Tibial nerve (tissue), 4 donors: ENCODE measurements at places on chromosomes 3 and 15. TPM values are rescaled to one million over a fixed set of nuclear protein-coding genes. Genes with fewer than 3 reads are reported as not detected.
A peak's percentile ranks its signal among the peaks of the same experiment; 100 is the strongest.

Gene LTK
- total RNA-seq = not detected

- DNase-seq = no peak
These were observed 531 bp upstream of the MAP1A start for GRCh38 chr15:43516801-43517353.

DNA sequence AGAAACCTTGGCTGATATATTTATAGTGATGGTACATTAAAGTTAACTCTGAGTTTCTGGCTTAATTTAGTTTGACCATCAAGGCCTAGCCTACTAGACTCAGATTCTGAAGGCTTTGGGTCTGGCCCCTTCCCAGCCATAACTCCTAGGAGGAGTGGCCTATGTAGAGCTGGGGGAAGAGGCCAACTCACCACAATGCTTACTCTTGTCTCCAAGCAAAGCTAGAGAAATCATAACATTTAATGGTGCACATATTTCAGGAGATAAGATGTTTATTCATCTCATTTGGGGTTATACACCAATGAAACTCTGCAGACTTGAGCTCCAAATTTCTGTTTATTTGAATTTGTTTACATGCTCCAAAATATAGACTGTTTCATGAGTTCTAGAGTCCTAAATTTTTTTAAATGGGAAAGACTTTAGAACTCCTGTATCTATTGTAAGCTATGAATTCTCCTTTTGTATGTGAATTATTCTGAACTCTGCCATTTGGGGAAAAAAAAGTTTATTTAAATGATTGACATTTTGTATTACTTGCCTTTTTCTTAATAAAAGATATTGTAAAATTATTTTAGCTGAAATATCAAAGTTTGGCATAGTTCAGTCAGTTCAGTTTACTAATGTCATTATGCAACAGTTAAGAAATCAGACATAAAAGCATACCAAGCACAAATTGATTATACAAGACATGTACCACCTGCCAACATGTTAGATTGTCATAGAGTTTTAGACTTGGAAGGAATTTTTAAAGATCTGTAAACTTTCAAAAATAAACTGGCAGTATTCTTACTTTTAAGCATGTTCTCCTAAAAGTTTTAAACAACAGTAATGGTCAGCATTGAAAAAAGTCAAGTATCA is 143.4 kb upstream of the NR2E3 start:
- no peak for DNase-seq

DNA sequence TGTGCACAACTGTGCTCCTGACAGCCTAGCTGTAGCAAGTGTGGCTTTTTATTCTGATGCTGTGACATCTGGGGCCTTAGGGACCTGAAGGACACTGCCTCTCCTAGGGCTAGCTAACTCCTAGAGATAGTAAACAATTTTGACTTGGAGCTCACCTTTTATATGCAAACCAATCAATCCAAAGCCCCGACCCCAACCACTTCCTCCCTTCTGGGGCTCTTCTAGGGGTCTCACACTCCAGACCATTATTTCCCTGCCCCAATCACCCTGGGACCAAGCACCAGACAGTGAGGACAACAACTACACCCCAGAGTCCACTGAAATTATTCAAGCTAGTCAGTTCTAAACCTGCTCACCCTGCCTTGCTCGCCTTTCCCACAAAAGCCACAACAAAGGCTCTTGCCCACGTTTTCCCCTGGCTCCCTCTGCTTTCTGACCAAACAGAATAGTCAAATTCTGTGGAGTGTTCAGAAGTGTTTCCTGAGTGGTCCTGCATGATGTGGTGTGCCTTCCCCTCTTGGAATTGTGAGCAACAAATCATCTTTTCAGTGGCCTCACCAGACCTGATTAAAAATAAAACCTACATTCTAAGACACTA is 84.2 kb upstream of the WNT5A start:
- no peak for DNase-seq

DNA sequence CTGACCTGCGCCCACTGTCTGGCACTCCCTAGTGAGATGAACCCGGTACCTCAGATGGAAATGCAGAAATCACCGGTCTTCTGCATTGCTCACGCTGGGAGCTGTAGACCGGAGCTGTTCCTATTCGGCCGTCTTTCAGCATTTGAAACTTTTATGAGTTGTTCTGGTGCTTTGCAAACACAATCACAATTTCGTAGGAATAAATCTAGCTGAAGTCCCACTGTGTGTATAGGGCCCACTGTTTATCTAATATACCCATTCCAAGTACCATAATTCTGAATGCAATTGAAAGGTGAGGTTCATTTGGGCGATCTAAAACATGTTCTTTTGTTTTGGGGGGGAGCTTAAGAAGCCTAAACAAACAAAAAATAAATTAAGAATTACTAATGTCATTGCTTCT is 572.1 kb downstream of the FGF12 start:
- no peak for DNase-seq

DNA sequence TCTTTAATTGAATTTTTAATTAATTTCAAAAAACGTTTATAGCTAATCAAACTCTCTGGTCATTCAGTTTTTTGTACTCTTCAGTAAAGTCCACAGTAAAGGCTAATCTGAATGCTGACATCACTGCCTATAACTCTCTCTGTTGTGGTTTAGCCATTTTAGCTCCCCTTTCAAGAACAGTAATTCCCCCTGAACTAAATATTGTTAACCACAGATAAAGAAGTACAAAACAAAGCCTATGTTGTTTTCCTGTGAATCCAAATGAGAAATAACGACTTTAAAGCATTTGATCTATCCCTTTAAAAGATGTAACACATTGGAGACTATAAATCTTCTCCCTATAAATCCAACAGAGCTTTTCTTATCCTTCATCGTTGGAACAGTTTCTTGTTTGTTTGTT is 94.2 kb downstream of the ZBTB20 start:
- DNase-seq = no peak

- no peak for DNase-seq
These were observed 6.8 kb downstream of the ABHD2 start for GRCh38 chr15:89095073-89095472.

Gene FBXO40
- total RNA-seq = not detected

- no peak for DNase-seq
These were observed 17.8 kb downstream of the CDV3 start for GRCh38 chr3:133591271-133591742.

GRCh38 chr15:93467337-93467736 is 378.3 kb upstream of the RGMA start:
- DNase-seq = peak; percentile 41

DNA sequence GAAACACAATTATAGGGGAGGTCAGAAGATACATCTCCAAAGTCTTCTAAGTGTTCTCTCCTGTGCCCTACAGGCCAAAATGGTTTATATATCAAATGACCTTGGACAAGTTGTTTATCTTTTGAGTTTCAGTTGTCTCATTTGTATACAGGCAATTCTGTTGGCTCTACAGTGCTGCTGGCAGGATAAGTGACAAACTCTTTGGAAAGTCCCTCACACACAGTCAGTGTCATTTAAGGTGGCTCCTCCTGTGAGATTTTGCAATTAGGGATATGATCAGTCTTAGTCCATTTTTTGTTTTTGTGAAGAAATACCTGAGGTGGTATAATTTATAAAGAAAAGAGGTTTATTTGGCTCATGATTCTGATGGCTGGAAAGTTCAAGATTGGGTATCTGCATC is 1035.8 kb upstream of the CFAP20DC start:
- DNase-seq = no peak

DNA sequence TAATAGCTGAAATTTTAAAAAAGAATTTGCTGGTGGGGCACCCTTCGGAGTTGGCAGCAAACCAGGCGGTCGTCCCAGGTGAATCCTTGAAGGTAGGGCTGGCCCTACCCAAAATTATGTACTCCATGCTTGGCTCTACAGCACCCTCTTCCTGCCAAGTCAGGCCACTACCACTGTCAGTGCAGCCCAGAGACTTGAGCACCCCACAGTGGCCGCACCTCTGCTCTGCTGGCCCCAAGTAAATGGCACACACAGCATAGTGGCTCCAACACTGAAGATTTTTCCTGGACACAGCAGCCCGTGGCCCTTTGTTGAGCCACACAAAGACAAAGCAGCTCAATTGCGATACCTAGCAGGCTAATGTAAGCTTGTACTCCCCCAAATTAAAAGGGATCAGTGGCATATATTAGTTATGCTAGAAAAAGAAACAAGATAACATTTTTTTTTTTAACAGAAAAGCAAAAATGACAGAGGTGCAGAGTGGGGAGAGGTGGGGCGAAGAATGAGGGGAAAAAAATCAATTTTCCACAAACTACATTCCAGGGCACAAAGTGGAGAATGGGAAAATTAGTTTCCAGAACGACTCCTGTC is 250.5 kb downstream of the UACA start:
- DNase-seq = no peak

- DNase-seq = no peak
These were observed 538.1 kb upstream of the TBL1XR1 start for GRCh38 chr3:177735431-177735830.

DNA sequence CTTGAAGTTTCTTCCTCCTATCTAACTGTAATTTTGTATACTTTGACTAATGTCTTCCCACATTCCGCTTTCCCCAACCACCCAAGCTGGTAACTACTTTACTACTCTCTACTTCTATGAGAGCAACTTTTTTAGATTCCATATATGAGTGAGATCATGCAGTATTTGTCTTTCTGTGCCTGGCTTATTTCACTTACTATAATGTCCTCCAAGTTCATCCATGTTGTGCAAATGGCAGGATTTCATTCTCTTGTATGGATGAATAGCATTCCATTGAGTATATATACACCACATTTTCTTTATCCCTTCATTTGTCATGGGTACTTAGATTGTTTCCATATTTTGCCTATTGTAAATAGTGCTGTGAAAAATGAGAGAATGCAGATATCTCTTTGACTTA is 78.5 kb upstream of the CCNL1 start:
- no peak for DNase-seq

Gene TOP2B
- 121 TPM for total RNA-seq

GRCh38 chr3:51670053-51670822 is 814 bp upstream of the TEX264 start:
- DNase-seq = no peak

DNA sequence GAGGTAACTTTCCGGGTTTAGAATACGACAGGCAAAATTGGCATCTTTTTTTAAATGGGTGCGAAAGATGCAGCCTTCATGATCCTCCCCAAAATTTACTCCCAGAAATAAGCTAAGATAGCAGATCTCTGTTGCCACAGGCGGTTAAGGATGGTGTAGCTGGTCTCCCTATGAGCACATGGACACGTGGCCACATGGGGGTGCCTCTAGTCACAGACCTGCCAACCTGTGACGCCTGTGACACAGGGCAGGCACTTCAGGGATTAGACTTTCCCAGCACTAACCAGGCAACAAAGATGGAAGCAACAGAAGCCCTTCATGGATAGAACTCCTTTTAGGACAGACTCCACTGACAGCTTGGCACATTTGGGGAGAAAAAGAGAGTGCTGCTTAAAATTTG is 320.3 kb downstream of the THSD4 start:
- DNase-seq = no peak

DNA sequence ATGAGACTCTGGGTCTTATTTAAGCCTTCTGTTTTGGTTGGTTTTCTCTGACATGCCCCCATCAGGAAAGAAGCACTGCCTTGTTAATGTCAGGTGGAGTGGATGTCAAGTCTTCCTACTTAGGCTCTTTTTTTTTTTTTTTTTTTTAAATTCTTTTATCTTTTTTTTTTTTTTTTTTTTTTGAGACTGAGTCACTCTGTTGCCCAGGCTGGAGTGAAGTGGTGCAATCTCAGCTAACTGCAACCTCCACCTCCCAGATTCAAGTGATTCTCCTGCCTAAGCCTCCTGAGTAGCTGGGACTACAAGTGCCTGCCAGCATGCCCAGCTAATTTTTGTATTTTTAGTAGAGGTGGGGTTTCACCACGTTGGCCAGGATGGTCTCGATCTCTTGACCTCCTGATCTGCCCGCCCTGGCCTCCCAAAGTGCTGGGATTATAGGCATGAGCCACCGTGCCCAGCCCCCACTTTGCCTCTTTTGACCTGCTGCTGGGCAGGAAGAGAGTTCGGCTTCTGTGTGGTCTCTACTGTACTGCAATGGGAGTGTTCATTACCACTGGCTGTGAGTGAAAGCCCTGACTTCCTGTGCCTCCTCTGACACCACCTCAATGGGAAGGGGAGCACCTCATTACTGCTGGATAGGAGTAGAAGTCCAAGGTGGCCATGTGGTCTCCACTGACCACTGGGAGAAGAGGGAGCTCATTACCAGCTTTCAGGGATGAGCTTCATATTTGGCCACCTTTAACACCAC is 10.9 kb downstream of the CTDSPL start:
- no peak for DNase-seq

DNA sequence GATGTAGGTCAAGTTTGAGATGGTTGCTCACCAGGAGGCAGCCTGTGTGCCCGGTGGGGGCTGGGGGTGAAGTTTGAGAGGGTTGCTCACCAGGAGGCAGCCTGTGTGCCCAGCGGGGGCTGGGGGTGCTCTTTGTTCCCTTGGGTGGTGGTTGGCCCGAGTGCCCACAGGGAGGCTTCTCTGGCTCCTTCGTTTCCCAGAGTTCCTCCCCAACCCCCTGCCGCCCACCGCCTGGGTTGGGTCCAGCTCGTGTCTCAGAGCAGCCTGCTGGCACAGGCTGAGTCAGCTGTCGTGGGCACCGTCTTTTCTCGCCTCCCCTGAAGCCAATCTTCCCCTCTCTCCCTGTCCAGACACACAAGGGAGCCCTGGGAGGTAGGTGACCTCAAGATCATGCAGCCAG is 3.1 kb downstream of the APBA2 start:
- DNase-seq = no peak

DNA sequence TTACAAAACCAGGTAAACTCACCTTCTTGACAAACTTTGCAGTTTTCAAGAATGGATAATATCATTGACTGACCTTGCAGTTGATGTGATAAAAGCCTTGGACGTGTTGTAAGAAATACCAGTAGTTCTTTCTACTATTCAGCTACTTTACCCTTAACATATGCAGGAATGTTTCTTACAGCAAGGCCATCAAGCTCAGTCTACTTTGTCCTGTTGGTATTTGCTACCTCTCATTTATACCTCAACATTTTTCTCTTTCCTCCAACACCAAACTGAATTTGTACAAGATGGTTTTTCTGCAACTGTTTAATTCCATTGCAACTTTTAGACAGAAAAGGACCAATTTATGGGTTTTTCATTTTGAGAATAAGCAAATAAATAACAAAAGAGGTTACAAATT is 147.4 kb upstream of the BCHE start:
- DNase-seq = no peak

GRCh38 chr3:28891485-28891884 is 389.4 kb upstream of the RBMS3 start:
- no peak for DNase-seq

DNA sequence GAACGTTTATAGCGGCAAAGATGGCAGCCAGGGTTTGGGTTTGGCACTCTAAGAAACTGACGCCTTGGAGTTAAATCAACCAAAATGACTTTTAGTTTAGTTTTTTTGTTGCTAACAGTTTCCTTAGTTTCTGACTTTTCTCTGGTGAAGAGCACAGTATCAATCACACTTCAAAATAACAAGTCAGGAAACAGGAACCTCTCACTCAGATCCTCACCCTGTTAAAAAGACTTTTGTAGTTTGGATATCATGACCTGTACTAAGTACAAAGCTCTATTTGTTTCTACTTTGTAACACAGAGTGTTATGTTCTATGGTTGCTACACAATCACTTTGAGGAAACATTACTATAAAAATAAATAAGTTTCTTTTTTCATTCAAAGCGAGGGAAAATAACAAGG is 51.1 kb downstream of the ATP10A start:
- no peak for DNase-seq
